Activated CD8-positive, alpha-beta T cell treated with anti-CD3 and anti-CD28 coated beads for 36 hours (primary cell): ENCODE measurements at places on chromosomes 5 and 9. TPM values are rescaled to one million over a fixed set of nuclear protein-coding genes. Genes with fewer than 3 reads are reported as not detected.

The TNFSF15 gene
- 0.16 TPM for total RNA-seq

- no peaks in the 10 kb centered on the region for H3K27me3 ChIP-seq
- peaks cover 26% of the 10 kb centered on the region for H3K36me3 ChIP-seq
- H3K4me1 ChIP-seq = peaks cover 69% of the 10 kb centered on the region
- no peak for DNase-seq
Observed at GRCh38 chr5:39062530-39062929, 11.7 kb downstream of the RICTOR start.

GRCh38 chr5:116567106-116567505 lies 7.5 kb downstream of the SEMA6A start:
- no peaks in the 10 kb centered on the region for H3K4me1 ChIP-seq
- no peak overlapping the region for H3K4me3 ChIP-seq
- DNase-seq = no peak
- no peak overlapping the region for H3K27ac ChIP-seq
- H3K27me3 ChIP-seq = peaks cover 26% of the 10 kb centered on the region

The PPP1R26 gene
- total RNA-seq = 0.58 TPM

DNA sequence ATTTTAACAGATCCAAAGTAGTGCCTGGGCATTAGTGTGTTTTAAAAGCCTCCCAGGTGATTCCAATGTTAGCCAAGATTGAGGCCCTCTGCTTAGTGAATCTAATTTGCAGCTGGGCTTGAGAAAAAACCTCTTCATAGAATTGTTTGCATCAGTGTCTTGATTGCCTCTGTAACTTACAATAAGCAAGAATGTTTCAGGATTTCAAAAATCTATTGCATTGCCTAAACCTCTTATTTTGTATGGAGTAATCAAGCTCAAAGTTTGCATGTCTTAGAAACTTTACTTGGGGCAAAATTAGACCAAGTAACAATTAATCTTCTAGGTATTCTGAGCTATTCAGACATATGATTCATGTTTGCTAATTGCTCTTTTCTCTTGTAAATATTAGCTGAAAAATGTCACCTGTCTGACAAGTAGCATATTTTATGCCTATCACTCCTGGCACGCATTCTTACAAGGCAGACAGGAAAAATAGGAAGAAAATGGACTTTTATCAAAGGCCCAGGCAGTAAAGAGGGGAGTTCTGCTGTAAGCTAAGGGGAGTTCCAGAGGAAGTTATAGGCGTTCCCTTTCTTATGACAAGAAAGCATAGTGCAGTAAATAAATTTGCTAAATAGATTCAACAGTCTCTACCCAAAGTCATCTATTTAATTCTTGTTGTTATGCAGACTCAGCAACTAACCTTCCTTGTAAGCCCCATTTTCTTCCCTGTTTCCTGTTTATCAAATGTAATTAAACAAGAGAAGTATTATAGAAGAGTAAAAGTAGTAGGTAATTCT lies 21.0 kb downstream of the PDCD1LG2 start:
- no peak for DNase-seq
- H3K27me3 ChIP-seq = no peaks in the 10 kb centered on the region
- H3K27ac ChIP-seq = no peak overlapping the region
- no peaks in the 10 kb centered on the region for H3K36me3 ChIP-seq
- no peak overlapping the region for H3K4me3 ChIP-seq
- peaks cover 30% of the 10 kb centered on the region for H3K4me1 ChIP-seq

- H3K4me3 ChIP-seq = no peak overlapping the region
- no peaks in the 10 kb centered on the region for H3K36me3 ChIP-seq
- no peak overlapping the region for H3K27ac ChIP-seq
- no peaks in the 10 kb centered on the region for H3K27me3 ChIP-seq
Observed at GRCh38 chr5:167096816-167097215, 1194.6 kb upstream of the WWC1 start.

DNA sequence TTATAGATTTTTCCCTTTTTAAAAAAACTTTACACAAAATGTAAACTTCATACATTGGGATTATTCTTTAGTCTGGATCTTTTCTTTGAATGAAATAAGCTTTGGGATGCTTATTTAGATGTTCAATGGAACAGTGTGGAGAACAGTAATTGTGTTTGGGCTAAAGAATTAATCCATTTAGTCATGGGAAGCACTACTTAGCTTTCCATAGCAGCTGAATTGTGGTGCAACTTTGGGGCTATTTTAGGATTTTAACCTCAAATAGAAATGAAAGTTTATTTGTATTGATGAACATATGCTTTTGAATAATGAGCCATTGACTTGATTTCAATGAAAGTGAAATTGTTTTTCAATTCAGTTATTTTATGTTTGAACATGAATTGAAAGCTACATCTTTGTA lies 72.4 kb downstream of the ZCCHC7 start:
- H3K27ac ChIP-seq = no peak overlapping the region
- H3K4me3 ChIP-seq = no peak overlapping the region
- no peaks in the 10 kb centered on the region for H3K27me3 ChIP-seq
- no peak for DNase-seq
- peaks cover 31% of the 10 kb centered on the region for H3K36me3 ChIP-seq
